ENCODE measurements at places on chromosomes 3 and 15.

GRCh38 chr15:68431037-68431791 lies 749 bp downstream of the ITGA11 start:
- DNase-seq = no peak

DNA sequence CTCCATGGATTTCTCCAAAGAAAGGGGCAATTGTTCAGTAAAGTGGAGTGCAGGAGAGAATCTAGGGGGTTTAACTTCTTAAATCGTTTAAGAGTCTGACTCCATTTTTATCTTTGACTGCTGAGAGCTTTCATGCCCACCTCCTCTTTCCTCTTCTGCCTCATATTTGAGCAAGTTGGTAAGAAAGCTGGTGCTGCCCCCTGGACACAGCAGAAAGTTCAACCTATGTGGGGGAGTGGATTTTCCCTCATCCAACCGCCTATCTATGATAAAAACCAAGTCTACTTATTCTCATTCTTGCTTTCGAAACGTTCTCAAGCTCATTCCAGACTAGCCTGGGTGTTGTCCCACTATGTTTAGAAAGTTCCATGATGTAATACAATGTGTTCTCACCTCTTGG lies 26.0 kb downstream of the HHLA2 start:
- DNase-seq = peak; percentile 25

GRCh38 chr3:142263112-142263511 lies 37.7 kb upstream of the GK5 start:
- DNase-seq = no peak

DNA sequence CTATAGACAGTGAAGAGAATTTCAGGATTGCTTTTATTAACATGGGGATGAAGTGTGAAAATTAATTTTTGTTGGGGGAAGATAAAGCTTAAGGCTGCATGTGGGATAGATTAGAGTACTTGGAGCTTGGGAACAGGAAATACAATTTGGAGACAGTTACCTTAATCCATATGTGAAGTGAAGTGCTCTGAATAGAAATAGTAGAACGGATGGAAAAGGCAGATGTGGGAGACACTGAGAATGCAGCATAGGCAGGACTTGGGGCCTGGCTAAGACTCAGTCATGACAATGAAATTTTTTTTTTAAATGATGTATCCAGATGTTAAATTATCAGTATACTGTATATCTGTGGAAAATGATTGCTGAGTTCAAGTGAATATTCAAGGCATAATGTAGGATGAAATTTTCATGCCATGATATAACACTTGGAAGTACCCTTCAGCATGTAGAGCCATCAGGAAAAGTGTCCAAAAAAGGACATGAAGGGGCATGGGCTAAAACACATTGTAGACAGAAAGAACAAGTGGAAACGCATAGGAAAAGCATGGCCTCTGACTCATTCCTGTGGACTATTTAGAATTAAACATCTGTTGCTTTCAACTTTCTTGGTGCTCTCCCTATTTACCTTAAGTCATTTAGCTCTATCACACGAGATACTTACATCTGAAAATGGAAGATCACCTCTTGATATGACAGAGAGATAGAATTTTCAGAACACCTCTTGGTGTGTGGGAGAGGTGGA lies 134.8 kb downstream of the RBMS3 start:
- DNase-seq = no peak

DNA sequence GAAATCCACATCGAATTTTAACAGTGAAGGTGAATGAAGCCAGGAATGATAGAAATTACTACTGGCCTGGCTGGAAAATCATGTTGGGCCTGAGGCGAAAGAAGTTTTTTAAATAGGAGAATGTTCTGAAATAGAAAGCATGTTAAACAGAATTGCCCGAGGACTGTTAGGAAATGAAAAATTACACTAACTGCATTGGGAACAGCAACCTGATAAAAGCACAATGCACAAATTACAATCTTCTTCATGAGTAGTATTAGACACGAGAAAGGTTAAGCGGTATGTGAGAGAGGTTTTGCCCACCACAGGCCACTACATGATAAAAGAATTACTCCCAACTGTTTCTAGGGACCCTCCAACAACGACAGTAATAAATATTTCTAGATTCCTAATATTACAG lies 18.9 kb downstream of the GBE1 start:
- no peak for DNase-seq

DNA sequence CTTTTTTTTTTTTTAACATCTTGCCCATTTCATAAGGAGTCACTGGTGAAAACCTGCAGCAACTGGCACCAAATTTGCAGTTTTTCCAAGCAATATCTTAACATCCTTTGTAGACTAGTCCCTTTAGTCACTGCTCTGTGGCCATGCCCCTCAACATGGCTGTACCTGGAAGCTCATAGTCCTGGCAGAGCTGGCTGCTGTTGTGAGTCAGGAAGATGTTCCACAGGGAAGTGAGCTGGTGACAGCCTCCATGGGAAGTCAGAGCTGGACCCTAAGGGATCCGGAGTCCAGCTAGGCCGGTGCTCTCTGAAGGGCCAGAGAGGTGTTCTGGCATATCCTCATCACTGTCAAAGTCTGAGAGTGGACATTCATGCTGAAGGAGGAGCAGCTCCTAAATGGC lies 99.3 kb upstream of the ZBED2 start:
- DNase-seq = no peak

GRCh38 chr15:67173786-67174185 lies 80.7 kb downstream of the AAGAB start:
- DNase-seq = no peak

GRCh38 chr3:18153571-18154173 lies 271.5 kb downstream of the SATB1 start:
- DNase-seq = no peak

- DNase-seq = no peak
Measured at GRCh38 chr15:84871428-84871985, 13.0 kb upstream of the SLC28A1 start.

GRCh38 chr3:54069961-54070360 lies 52.4 kb upstream of the CACNA2D3 start:
- no peak for DNase-seq

GRCh38 chr15:69876064-69876940 lies 221.4 kb downstream of the TLE3 start:
- DNase-seq = no peak

GRCh38 chr3:43391621-43392020 lies 105.3 kb downstream of the SNRK start:
- DNase-seq = no peak

DNA sequence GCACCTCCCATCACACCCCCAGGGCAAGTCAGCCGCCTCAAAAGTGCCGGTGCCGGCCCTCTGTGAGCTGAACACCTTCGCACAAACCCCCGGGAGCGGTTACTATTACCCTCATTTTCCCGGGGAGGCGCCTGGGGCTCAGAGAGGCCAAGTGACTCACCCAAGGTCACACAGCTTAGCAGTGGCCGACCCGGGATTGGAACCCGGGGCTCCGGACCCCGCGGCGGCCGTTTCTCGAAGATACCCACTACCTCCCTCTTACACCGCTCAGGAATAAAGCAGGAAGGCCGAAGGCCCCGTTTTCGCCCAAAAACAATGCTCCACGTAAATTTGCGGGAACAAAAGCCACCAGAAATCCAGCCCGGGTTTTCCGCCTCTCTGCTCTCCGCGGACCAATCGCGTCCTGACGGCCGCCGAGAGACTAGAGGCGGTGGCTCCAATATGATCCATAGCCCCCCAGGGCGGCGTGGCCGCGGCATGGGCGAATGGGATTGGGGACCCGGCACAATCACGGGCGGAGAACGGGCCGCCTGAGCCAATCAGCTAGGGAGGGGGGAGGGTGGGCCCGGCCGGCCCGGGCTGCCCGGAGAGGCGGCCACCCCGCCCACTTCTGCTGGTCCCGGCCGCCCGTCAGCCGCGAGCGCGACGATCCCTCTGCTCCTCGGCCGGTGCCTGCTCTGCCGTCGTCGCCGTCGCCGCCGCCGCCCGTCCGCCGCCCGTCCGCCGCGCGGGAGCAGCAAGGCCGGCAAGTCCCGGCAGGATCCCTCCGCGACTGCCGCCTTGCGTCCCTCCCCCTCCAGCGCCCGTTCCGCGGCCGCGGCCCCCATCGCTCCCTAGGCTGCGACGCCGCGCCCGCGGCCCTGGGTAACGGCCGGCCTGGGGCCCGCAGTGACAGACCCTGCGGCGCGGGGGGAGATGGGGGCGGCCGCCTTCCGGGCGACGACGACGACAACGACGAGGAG lies 177.0 kb downstream of the OR4M2 start:
- no peak for DNase-seq

- peak; percentile 49 for DNase-seq
Measured at GRCh38 chr3:132317229-132317948, at the start of gene ACP3. Gene ACP3, plus strand, starts transcription at chr3:132317407. Its CDS starts 50 bp downstream, at chr3:132317457.

DNA sequence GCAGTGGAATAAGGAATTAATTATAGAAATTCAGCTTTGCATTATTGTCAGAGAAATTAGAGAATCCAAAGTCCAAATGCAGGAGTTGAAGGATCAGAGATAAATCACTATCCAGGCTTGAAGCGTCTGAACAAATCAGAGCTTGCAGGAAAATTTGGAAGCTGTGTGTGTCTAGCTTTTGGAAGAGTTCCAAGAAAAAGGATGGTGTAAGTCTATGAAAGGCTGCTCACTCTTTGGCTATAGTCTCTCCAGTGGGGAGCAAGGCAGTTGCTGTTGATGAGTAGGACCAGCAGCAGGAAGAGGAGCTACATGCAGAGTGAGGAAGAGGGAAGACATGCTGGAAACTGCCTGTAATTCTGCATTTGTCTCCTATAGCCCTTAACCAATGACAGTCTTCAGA lies 464.3 kb upstream of the GRM7 start:
- no peak for DNase-seq

- no peak for DNase-seq
Measured at GRCh38 chr3:56323986-56324420, 144.3 kb downstream of the ERC2 start.

GRCh38 chr15:99981839-99982658 lies 248.8 kb upstream of the LYSMD4 start:
- DNase-seq = no peak

DNA sequence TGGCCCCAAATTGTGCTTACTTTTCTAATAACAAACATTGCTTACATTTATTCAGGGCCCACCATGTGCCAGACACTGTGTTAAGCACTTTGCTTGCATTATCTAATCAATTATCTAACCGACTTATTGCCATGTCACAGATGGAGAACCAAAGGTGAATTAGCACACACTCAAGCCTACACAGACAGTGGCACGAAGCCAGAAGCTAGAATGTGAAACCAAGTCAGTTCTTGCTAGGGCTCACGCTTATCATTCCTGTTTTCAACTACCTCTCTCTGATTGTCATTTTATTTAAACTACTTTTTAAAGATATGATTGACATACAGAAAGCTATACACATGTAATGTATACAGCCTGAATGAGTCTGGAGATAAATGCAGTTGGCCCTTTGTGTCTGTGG lies 215.7 kb upstream of the CFAP20DC start:
- DNase-seq = no peak

- DNase-seq = no peak
Measured at GRCh38 chr3:138511945-138512344, 77.5 kb downstream of the ESYT3 start.

- DNase-seq = no peak
Measured at GRCh38 chr15:69951256-69951897, 146.3 kb downstream of the TLE3 start.

DNA sequence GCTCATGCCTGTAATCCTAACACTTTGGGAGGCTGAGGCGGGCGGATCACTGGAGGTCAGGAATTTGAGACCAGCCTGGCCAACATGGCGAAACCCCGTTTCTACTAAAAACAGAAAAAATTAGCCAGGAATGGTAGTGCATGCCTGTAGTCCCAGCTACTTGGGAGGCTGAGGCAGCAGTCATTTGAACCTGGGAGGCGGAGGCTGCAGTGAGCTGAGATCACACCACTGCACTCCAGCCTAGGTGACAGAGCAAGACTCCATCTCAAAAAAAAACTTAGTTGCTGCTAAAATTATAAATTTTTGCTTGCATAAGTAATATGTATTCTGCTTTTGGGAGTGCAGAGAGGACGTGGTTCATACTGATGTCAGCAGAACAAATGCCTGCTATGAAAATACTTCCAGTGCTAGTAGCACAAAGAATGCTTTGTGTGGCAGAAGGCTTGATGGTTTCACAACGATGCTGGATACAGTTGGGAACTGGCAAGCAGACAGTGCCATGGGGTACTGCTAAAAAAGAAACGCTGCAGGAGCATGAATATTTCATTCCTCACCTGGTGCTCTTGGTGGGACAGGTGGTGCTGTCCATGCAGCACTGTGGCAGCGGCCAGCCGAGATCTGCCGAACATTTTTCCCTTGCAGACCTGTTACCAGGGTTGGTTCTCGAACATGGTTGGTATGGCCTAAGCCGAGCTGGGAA lies 31.1 kb downstream of the FBXL22 start:
- DNase-seq = no peak

DNA sequence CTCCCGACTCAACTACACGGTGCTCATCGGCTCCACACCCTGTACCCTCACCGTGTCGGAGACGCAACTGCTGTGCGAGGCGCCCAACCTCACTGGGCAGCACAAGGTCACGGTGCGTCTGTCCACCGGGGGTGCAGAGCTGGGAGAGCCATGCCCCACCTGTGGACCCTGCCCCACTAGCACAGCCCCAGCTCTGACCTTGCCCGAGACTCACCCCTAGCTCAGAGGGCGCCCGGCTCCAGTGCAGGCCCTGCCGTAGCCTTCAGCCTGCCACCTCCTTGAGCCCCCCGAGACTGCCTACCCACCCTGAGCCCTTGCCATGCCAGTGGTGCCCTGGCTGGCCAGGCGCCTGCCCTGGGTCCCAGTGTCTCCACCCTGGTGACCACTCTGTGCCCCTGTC lies 34.9 kb downstream of the PLXNA1 start:
- DNase-seq = no peak

DNA sequence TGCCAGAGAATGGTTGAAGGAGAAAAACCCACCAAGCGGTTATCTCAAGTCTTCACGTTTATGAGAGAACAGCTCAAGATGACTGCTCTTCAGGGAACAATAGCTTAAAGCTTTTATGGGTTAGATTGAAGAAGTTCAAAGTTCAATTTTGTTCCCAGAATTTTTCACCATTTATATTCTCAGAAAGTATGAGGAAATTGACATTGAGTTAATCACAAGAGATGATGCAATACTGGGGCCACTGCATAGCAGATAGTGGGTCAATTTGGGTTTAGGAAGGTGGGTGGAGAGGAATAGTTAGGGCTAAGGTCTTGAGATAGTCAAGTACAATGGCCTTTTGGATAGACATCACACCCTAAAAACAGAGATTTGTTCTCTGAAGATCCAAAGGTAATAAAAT lies 539.3 kb downstream of the SQOR start:
- no peak for DNase-seq

- no peak for DNase-seq
Measured at GRCh38 chr3:13525827-13526625, 22.9 kb upstream of the FBLN2 start.

Measured in Jurkat, Clone E6-1 (cell line).